ENCODE measurements at places on chromosomes 2 and 18. TPM values are rescaled to one million over a fixed set of nuclear protein-coding genes. Genes with fewer than 3 reads are reported as not detected.

RAMP1 gene
- 70.4 TPM for polyA plus RNA-seq

LRRC30 gene
- not detected for polyA plus RNA-seq

CCBE1 gene
- polyA plus RNA-seq = 1.3 TPM

CXCR1 gene
- polyA plus RNA-seq = 0.22 TPM

FASTKD2 gene
- 20.1 TPM for polyA plus RNA-seq

FLACC1 gene
- 2.9 TPM for polyA plus RNA-seq

ARHGAP28 gene
- 3.2 TPM for polyA plus RNA-seq

KCNE4 gene
- 0.54 TPM for polyA plus RNA-seq

KLHL29 gene
- 0.22 TPM for polyA plus RNA-seq

ASIC4 gene
- not detected for polyA plus RNA-seq

ABCG8 gene
- 13.8 TPM for polyA plus RNA-seq
